ENCODE measurements at places on chromosomes 1 and 21.

DNA sequence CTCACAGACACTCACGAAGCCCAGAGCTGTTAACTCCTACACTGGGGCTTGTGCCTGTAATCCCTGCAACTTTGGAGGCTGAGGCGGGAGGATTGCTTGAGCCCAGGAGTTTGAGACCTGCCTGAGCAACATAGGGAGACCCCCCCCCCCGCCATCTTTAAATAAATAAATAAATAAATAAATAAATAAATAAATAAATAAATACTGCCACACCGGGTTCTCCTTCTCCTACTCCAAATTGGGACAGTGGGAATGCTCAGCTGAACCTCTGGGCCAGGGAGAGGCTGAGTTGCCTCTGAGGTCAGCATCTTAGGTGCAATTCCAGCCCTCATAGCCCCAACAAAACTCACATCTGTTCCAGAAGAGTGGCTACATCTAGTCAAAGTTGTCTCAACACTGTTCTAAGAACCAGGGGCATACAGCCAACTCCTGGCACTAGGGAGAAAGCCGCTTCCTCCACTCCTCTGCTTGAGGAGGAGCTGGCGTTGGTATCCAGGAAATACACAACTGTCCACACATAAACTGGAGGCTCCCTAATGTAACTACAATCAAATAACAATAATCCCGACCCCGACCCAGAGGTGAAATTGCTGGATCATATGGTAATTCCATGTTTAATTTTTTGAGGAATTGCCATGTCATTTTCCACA is 27.0 kb downstream of the C1orf216 start:
- DNase-seq = no peak

- no peak for DNase-seq
Measured at GRCh38 chr1:240111558-240111957, 19.9 kb downstream of the FMN2 start.

DNA sequence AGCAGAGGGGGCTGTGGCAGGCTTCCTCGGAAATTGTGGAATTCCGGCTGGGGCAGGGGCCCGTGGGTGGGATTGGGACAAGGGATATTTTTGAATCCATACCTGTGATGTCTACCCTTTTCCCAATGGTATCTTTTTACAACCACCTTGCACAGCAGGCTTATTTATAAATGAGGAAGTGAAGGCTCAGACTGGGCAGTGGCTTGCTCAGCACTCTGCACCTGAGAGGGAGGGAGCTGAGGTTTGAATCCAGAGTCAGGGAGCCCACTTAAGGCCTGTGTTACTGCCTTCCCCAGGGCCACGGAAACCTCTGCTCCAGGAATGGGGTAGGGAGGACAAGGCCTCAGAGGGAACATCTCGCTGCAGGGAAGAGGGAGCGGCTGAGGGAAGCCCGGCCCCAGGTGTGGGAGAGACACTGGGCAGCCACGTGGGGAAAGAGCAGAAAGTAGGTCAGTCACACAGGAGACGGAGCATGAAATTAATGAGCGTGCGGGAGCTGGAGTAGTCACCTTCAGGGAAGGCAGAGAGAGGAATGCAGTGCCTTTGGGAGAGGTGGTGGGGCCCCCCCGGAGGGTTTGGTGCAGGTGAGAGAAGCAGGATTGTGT is 35.4 kb upstream of the SCMH1 start:
- no peak for DNase-seq

GRCh38 chr1:91402023-91402422 is 2.6 kb downstream of the HFM1 start:
- no peak for DNase-seq

- no peak for DNase-seq
Measured at GRCh38 chr1:30698401-30698981, 24.9 kb downstream of the MATN1 start.
